Stimulated activated CD8-positive, alpha-beta memory T cell treated with anti-CD3 and anti-CD28 coated beads, Interleukin-2, amount 100 ng/mL, for 1 hour (primary cell): ENCODE measurements at places on chromosomes 1 and 21.

- DNase-seq = no peak
Measured at GRCh38 chr1:18530587-18531502, 50.1 kb downstream of the KLHDC7A start.

- no peak for DNase-seq
Measured at GRCh38 chr1:234408757-234409156, 35.5 kb downstream of the COA6 start.

GRCh38 chr1:186882372-186883134 is 53.8 kb downstream of the PLA2G4A start:
- DNase-seq = no peak

DNA sequence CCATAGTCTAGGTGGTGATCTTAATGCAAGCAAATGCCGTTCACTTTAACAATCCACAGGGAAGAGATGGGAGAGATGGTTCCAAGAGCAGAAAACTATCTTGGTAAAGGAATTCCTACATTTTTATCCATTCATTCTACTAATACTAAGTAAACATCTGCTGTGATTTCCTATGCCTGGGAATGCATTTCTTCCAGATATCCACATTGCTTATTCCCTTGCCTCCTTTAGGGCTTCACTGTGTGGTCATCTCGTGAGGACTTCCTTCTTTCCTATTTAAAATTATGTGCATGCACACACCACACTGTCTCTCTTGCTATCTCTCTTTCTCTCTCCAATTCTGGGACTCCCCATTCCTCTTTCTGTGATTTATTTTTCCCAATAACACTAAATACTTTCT is 199.0 kb upstream of the C1orf105 start:
- no peak for DNase-seq

GRCh38 chr1:38735651-38736161 is 123.9 kb downstream of the RRAGC start:
- no peak for DNase-seq

- no peak for DNase-seq
Measured at GRCh38 chr1:163063610-163064009, 5.6 kb upstream of the RGS4 start.

DNA sequence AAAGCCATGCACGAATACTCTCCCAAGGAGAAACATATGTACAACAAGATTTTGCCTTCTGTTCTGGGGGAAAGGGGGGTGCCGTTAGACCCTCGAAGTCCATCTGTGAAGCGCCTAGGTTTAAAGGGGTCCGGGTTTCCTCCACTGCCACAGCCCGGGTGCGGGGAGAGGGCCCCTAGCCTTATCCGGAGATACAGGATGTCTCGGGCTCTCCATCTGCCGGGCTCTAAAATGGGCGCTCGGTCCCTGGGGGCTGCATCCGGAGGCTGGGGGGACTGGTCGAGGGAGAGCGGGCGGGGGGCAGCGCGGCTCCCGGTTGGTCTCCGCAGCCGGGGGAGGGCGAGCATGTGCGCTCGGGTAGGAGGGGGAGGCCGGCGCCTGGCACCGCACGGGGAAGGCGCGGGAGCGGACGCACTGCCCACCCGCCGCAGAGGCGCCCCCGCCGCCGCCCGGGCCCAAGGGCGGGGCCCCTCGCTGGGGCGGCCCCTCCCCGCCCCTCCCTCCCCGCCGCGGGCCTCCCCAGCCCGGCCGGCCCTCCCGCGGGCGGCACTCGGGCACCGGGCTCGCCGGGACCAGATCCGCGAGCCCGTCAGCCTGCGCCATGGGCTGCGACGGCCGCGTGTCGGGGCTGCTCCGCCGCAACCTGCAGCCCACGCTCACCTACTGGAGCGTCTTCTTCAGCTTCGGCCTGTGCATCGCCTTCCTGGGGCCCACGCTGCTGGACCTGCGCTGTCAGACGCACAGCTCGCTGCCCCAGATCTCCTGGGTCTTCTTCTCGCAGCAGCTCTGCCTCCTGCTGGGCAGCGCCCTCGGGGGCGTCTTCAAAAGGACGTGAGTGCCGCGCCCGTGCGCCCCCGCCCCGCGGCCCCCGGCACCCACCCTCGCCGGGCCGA is 63.1 kb downstream of the ELK4 start:
- no peak for DNase-seq

- no peak for DNase-seq
Measured at GRCh38 chr1:933603-933940, 9.8 kb downstream of the SAMD11 start.

DNA sequence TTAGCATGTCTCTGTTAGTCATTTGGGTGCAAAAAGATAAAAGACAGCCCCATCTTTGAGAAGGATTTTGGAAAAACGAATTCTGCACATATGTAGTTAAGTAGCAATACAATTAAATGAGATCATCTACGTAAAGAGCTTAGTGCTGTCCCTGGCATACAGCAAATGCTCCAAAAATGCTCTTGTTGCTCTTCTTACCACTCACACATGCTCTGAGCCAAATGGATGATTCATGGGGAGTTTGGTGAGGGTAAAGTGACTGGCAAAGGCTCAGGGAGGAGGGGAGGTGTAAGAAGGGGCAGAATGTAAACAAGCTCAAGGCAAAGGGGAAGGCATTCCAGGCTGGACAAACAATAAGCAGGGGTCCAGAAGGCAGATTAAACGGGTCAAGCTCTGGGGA is 191.9 kb downstream of the AK5 start:
- DNase-seq = no peak

DNA sequence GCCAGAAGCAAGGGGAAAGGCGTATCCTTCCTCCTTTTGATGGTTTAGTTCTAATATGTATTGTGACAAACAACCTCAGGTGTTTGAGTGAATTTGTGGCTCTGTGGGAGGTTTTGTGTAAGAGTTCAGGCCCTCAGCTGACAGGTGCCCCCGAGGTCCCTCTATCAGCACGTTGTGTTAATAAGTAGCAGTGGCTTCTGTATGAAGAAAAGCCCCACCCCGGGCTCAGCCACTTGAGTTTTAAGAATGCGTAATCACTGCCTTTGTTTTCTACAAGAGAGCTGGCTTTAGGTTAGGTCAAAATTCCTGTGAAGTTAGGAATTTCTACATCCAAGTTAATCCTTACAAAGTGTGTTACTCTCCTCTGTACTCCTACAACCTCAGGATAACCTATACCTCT is 92.4 kb upstream of the PGBD5 start:
- no peak for DNase-seq

- no peak for DNase-seq
Measured at GRCh38 chr1:101002551-101002950, 23.0 kb downstream of the DPH5 start.

DNA sequence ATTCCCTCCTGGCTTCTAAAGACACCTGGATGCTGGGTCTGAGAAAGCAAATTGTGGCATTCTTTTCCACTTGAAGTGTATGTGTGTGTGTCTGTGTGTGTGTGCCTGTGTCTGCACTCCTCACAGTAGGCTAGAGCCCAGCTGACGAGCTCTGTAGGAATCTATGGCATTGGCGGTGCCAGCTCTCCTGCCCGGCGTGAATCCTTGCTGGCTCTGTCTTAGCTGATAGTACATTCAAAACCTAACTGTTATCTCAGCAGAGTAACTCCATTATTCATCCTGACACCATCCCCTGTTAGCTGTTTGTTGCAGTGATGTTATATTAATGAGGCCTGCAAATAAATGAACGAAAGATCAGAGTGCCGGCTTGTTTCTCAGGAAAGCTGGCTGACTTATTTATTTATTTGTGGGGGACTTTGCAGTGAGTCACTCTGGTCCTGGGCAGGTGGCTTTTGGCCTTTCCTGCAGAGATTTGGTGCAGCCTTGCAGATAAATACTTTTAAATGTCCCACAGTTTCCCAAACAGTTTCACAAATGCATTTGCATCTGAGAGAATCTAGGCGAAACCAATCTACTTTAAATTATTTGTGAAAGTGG is 160.6 kb upstream of the CD34 start:
- no peak for DNase-seq

GRCh38 chr1:198105185-198105584 is 51.6 kb upstream of the NEK7 start:
- no peak for DNase-seq

DNA sequence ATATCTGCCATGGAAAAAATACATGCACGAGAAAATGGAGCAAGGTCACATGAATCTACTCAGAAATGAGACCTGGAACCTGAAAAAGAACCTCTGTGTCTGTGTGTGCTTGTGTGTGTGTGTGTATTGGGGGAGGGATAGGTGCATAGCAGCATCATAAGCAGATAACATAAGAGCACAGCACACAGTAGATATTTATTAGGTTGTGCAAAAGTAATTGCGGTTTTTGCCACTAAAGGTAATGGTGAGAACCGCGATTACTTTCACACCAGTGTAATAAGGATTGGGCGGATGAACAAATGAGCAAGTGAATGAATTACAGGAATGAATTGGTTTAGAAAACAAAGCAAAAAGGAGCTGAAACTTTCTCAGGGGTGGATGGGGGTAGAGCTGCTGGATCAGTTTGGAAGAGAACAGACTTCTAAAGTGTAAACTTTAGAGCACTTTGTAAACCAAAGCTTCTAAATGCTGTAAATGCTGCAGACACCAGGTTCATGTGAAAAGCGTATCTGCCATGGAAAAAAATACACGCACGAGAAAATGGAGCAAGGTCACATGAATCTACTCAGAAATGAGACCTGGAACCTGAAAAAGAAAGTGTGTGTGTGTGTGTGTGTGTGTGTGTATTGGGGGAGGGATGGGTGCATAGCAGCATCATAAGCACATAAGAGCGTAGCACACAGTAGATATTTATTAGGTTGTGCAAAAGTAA is 156.9 kb downstream of the TOMM20 start:
- DNase-seq = no peak

- DNase-seq = no peak
Measured at GRCh38 chr1:97174039-97174704, 452.6 kb downstream of the PTBP2 start.

DNA sequence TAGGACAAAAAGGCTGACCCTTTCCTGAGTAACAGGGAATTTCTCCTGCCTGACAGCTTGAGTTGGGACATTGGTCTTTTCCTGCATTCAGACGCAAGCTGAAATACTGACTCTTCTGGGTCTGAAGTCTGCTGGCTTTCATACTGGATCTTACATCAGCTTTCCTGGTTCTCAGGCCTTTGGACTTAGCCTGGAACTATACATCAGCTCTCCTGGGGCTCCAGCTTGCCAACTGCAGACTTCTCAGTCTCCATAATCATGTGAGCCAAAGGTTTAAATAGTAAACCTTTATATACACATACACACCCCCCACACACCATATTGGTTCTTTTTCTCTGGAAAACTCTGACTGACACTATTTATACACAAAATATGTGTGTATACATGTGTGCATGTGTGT is 59.0 kb upstream of the KCND3 start:
- DNase-seq = no peak

- DNase-seq = no peak
Measured at GRCh38 chr21:26506956-26507355, 66.1 kb downstream of the CYYR1 start.

GRCh38 chr1:60898413-60898812 is 183.9 kb upstream of the NFIA start:
- DNase-seq = no peak
